Cerebellar nuclear complex (tissue), 1 donor: ENCODE measurements at places on chromosomes 13 and 19.

DNA sequence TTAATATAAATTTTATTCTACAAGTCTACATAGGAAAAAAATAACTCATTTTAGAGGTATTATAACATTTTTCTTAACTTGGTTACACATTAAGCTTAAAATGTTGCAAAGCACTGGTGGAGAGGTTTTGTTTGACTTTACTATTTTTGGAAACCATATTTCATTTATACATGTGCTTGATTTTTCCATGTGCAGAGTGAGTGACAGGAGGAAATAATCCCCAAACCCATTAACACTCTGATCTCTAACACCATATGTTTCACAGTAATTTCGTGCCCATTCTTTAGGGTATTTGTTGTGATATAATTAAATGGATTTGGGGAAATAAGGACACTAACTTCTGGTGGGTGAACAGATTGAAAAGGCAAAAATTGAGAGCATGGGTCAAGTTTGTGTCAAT, 2124.4 kb upstream of the PCDH20 start:
- DNase-seq = no peak

GRCh38 chr19:1672038-1672768, 19.8 kb upstream of the TCF3 start:
- no peak for DNase-seq

DNA sequence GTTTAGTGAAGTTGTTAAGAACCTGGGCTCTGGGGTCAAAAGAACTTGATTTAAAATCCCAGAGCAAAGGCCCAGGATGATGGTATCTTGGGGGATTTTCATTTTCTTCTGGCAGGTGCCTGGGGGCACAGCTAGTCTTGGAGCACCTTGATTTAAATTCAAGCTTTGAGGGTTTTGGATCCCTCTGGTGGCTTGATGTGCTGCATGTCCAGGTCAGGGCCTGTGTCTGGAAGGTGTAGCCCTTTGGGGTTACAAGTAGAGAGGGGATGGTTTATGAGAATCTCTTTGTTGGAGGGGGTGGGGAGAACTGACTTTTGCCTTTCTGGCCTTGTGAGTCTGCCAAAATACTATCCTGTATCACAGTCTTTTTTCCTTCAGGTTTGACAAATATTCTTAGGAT, 55.8 kb downstream of the AKAP11 start:
- no peak for DNase-seq

DNA sequence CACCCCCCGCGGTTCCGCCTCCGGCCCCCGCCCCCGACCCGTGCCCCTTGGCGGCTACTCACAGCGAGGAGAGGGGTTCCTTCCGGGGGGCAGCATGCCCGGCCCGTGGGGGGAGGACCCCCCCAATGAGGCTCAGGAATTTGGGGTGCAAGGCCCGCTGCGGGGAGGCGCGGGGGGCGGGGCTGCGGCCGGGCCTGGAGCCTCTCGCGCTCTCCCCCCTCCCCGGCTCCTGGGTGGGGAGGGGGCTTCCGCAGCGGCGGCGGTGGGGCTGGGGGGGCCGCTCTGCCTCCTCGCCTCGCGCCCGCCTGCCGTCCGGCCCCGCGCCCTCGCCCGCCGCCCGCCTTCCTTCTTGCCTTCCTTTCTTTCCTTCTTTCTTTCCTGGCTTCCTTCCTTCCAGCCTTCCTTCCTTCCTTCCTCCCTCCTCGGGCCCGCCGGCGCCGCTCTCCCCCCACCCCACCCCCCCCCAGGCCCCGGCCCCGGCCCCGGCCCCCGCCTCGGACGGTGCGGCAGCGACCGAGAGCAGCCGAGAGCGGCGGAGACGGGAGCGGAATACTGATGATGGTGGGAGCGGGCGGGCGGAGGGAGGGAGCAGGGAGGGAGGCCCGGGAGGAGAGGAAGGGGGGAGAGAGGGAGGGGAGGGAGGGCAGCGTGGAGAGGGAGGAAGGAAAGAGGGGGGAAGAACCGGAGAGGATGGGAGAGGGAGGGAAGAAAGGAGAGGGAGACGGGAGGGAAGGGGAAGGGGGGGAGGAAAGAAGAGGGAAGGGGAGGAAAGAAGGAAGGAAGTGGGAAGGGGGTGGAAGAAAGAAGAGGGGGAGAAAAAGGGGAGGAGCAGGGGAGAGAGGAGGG, at the start of gene LRRC4B:
LRRC4B (minus strand) TSS at position 554 of the 846 bp plus-strand sequence. CDS start 19,597 bp downstream, outside the sequence.
- DNase-seq = no peak

- DNase-seq = no peak
Observed at GRCh38 chr13:111661052-111661451, 340.6 kb downstream of the TEX29 start.

- DNase-seq = no peak
Observed at GRCh38 chr13:72463561-72463960, 263.9 kb downstream of the MZT1 start.

DNA sequence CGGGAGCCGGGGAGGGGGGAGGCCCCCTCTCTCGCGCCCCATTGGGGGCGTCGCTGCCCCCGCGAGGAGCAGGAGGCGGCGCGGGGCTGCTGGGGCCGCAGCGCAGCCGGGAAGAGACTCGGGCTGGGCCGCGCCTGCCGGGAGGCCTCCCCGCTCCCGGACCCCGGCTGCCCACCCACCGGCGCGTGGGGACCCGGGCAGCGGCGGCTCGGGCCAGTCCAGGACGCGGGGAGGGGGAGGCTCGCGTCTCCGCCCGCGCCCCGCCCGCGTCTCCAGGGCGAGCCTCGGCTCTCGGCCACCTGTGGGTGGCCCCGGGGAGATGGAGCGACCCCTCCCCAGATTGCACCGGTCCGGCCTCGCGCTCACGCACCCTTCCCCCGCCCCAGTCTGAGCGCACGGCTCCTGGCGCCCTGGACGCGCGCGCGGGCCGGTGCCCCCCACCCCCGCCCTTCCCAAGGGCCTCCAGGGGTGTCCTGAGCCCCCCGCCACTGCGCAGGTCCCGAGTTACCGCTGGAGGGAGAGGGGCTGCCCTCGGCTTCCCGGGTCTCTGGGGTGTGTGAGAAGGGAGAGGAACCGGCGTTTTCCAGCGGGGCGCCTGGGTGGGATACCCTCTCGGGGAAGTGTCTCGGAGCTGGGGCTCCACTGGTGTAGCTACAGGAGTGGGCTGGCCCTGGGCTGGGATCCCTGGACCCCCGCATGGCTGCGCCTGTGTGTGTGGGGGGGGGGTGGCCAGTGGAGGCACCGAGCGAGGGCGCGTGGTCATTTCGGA, 645 bp downstream of the PALM start:
- DNase-seq = no peak

DNA sequence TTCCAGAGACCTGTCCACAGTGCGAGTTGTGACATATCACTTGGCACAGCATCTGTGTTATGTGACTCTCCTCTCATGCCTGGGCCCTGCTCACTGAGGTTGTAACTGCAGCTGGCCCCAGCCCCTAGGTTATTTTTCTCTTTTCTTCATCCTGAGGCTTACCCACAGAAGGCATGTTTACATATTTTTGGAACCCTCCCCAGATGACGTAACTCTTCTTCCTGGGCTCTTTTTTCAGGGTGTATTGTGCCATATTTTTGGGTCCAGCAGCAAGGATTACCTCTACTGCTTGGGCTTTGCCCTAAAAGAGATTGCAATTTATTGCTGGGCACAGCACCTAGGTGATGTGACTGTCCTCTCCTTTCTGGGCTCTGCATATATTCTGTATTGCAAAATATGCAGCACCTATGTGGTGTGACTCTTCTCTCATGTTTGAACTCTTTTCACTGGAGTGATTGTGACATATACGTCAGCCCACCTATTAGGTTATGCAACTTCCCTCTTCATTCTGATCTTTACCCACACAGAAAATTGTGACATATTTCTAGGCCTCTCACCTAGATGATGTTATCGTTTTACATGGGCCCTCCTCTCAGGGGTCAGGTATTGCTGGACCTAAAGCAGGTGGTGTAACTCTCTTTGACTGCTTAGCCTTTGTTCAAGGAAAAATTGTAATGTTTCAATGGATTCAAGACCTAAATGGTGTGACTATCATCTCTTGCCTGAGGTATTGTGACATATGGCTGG, 64.5 kb upstream of the ZNF724 start:
- no peak for DNase-seq

GRCh38 chr13:57624565-57625435, 6.7 kb upstream of the PCDH17 start:
- DNase-seq = no peak

DNA sequence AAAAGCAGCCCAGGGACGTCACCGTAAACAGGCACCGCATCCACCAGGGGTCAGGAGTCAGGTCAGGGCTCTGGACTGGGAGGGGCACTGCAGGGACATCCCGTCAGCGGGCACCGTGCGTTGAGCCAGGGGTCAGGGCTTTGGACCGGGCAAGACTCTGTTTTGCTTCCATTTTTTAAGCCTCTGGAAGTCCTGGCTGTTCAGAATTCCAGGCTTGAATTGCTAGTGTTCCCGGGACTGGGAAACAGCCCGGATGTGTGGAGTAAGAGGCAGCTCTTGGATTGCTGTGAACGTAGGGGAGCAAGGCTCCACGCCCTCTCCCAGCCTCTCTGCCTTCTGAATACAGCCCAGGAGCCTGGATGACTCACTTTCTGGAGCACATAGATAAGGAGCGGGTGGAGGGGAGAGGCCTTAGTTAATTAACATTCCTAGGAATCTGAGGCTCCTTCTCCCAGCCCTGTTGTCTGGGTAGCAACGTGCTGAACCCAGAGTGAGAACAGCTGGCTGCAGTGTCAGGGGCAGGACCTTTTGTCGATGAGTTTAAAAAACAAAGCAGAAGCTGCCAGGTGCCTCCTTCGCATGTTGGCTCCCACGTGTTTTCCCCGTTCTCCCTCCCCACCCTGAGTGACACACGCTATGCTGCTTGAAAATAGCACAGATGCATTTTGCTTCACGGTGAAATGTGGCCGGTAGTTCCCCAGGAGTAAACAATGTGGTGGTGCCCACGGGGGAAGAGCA, 21.9 kb downstream of the ATP11A start:
- no peak for DNase-seq

DNA sequence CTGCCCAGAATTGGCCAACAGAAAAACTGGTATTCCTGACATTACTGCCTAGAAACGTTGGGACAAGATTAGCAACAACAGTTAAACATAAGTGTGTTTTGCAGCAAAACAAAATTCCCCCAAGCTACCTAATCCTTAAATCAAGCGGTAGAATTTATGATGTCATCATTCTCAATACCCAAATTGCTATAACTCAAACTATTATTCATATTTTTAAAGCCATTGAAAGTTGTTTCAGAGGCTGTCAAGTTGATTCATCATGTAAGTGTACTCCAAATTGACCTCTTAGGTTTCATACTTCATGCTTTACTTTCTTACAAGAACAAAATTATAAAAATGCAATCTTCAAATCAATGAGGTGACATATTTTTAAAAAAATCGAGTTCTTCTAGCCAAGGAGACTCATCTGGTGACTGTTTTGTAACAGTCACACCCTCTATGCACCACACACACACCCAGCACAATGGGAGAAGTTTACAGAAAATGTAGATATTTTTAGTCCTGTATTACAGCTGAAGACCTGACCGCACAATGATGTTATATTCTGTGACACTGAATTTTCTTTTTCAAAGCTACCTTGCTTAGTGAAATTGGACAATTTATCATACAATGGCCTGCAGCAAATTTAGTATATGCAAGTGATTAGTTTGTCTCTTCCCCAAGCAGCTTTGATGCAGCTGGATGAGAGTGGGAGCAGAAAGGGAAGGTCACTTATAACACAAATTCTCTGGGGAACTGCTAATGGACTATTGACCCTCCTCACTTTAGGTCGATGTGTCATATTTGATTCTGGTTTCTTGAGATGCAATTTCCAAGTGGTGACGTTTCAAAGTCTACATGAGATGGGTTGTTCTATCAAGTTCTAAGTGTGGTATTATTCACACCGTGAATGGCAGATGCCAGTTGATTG, 345.3 kb upstream of the OBI1 start:
- DNase-seq = no peak

DNA sequence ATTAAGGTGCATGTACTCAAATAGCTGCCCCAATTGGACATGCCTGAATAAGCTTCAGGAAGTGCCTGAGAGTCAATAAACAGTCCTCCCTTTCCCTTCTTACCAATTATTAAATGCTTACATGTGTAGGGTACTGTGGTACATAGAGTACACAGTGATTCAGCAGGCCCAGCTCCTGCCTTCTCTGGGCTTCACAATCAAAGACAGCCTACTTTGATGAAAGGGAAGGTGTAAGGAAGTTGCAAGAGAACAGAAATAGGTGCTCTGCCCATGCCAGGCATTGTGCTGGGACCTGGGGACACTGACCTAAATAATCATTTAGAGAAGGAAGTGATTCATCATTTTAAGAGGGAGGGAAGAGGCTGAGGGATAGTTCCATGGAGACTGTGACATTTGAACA, 17.2 kb downstream of the FRY start:
- DNase-seq = no peak

- no peak for DNase-seq
Observed at GRCh38 chr19:33659835-33660234, 38.1 kb downstream of the CHST8 start.

- DNase-seq = no peak
Observed at GRCh38 chr13:113849981-113850721, 13.7 kb downstream of the GAS6 start.

- no peak for DNase-seq
Observed at GRCh38 chr19:24159707-24160106, 72.7 kb downstream of the ZNF254 start.

DNA sequence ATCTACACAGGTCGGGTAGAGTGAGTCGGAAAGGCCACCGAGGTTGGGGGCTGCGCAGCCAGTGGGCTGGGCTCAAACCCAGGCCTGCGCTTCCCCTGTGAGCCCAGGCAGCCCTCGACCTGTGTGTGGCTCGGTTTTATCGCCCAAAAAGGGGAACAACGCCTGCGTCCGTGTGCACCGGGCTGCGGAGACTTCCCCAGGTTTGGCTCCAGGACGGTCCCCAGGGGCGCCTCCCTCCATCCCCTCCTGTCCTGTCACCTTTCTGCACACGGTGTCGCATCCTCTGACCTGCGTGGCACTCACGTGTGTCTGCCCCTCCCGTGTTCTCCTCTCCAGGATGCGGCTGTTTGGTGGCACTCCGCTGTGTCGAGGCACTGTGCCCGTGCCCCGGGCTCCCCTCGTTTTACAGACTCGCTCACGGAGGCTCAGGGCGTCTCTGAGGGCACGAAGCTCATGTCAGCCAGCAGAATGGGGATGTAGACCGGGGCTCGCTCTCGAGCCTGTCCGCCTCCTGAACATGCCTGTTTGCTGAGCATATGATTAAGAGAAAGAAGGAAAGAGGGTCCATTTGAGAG, 25.9 kb downstream of the MCF2L start:
- no peak for DNase-seq

- DNase-seq = no peak
Observed at GRCh38 chr13:91596842-91597241, 198.4 kb downstream of the GPC5 start.

- DNase-seq = no peak
Observed at GRCh38 chr19:5036698-5037563, 68.0 kb downstream of the KDM4B start.

DNA sequence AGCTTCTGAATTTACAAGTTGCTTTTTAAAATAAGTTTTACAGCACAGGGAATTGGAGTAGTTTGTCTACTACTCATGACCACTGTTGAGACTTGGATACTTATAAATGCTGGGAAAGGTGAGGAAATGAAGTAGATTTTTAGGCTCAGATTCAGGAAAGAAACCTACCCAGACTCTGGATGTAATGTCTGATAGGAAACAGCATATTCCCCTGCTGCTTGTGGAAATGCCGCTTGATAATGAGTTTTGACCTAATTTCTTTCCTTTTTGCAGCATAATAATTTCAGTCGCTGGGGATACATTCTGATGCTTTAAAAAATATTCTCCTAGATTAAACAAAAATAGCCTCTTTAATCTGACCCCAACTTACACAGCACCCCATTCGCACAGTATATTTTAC, 53.6 kb downstream of the SLC10A2 start:
- DNase-seq = no peak

- no peak for DNase-seq
Observed at GRCh38 chr13:30745906-30746686, 10.8 kb downstream of the ALOX5AP start.

- DNase-seq = no peak
Observed at GRCh38 chr13:49220036-49220855, at the start of gene MLNR. MLNR (plus strand) TSS chr13:49220338; CDS start chr13:49220338, 0 bp downstream.
